ENCODE measurements at places on chromosomes 5 and 9.

GRCh38 chr9:124467410-124468060, 17.3 kb downstream of the ADGRD2 start:
- no peak for DNase-seq

DNA sequence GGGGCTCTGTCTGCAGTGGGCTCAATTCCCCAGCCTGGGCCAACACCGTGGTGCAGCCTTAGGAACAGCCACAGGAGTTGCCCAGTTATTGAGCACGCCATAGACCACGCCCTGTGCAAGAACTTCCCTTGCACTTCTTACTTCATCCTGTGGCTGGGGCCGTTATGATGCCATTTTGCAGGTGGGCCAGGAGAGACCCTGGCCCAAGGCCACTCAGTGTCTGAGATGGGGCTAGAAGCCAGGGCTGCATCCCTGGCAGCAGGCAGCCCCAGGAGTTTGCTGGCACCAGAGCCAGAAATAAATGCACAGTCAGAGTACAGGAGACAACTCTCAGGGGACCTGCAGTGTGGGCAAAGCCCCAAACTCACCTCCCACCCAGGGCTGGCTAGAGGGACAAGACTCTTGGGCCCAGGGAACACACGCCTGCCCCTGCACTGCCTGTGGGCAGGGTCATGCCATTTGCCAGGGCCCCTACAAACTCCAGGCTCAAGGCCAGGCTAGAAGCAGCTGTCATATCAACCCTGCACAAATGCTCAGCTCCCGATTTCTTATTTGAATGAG, 6.7 kb downstream of the CORO2A start:
- DNase-seq = no peak

GRCh38 chr5:166938071-166938470, 1353.4 kb upstream of the WWC1 start:
- DNase-seq = no peak

- DNase-seq = no peak
These were observed 4.1 kb downstream of the PRDM6 start for GRCh38 chr5:123093111-123093600.

DNA sequence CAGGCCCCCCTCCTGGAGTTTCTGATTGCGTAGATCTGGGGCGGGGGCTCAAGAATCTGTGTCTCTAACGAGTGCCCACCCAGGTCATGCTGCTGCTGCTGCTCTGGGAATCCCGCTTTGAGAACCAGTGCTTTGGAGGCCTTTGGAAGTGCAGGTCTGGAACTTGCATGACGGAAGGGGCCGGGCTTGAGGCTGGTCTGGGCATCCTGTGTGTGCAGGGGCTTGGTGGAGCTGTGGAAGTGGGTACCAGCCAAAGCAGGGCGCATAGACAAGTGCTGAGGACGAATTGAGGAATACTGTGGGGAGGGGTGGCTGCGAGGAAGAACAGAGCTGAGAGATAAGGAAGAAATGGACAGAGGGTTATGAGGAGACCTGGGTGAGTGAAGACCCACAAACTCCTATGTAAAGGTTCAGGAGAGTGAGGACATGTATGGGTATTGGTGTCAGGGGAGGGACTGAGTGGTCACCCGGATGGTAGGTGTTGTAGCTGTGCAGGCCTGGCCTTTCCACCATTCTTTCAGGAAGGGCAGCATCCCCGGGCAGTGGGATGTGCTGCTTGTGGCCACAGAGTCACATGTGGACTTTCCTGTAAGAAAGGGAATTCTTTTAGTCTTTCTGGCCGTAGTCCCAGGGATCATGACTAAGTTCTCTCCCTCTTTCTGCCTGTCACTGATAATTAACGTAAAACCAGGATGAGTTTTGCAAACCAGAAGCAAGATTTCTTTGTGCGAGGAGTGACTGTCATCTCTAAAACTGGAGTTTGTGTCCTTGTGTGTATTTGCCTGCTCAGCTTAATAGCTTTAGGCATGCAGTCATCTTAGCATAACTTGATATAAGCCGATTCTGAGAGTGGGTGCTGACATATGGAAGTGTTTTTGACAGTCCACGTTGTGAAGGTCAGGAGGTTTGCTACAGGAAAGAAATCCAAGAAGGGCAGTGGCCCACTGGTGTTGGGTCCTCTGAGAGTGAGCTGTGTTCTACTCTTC, 43.3 kb upstream of the TJP2 start:
- no peak for DNase-seq

DNA sequence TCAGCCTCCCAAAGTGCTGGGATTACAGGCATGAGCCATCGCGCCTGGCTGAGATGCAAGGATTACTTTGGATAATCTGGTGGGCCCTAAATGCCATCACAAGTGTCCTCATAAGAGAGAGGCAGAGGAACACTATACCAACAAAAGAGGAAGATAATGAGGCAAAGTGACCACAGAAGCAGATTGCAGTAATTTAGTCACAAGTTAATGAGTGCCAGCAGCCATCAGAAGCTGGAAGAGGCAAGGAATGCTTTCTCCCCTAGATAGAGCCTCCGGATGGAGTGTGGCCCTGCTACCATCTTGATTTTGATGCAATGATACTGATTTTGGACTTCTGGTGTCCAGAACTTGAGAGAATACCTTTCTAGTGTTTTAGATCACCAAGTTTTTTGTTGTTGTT, 122.3 kb downstream of the SPATA31D1 start:
- no peak for DNase-seq

DNA sequence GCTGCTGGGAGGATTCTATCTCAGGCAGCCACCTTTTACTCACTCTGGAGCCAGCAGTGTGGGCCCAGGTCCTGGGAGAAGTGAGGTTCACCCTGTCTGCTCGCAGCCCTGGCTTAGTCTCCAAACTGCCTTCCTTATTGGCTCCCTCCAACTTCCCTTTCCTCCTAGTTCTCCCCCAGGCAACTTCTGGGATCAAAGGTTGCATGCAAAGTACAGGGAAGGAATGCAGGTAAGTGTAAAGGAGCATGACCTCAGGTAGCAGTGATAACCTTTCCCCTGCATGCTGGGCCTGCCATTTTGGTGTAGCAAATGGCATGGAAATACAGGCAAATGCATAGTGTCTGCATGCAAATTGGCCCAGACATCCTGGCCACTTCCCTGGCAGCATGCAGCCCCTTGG, 53.8 kb upstream of the ARAP3 start:
- DNase-seq = no peak

DNA sequence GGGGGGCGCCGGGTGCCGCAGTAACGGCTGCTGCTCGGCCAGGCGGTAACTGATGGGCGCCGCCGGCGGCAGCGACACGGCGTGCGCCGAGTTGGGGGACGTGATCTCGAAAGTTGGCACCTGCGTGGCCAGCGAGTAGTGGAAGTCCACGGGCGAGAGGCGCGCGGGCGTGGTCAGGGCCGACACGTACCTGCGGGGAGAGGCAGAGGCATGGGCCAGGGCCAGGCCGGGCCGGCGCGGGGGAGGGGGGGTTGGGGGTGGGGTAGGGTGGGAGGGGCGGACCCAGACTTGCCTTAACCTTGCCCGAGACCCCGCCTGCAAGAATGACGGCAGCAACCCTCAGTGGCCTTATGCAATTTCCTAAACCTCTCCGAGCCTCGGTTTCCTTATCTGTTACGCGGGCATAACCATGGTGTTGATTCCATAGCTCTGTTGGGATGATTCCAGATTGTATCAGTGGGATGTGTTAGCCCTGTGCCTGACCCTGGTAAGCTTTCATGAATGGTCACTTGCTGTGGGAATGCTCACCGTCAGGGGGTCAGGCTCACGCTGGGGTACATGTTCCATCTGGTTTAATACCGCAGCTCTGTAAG, 53.0 kb downstream of the PSD2 start:
- no peak for DNase-seq

GRCh38 chr5:149847611-149848010, 97.0 kb downstream of the PDE6A start:
- DNase-seq = no peak

GRCh38 chr9:2345013-2345412, 276.6 kb upstream of the VLDLR start:
- no peak for DNase-seq

GRCh38 chr9:69276775-69277174, 48.2 kb upstream of the ENTREP1 start:
- no peak for DNase-seq

DNA sequence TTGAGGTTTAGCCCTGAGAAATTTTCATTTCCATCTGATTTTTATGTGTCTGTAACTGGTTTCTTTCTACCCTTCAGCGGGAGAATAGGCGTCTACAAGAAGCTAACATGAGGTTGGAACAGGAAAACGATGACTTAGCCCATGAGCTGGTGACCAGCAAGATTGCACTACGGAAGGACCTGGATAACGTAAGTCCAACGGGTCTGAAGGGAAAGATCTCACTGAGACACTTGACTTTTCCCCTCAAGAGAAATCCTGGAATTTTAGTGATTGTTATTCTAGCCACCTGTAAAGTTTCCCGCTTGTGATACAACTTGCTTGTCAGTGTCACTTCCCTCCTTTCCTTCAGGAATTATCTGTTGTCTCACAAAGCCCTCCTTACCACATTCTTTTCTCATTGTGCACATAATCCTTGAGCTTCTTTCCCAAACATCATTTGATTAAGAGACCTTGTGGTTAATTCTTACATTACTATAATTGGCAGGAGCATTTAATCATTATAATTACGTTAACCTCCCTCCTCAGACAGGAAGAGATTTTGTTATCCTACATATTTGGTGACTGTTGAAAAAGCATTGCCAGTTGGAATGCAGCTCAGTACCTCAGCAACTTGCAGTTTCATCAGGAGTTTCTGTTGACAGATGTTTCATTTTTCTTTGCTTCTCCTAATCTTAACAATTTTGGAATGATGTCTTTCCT, 56.9 kb downstream of the GPR21 start:
- DNase-seq = no peak

DNA sequence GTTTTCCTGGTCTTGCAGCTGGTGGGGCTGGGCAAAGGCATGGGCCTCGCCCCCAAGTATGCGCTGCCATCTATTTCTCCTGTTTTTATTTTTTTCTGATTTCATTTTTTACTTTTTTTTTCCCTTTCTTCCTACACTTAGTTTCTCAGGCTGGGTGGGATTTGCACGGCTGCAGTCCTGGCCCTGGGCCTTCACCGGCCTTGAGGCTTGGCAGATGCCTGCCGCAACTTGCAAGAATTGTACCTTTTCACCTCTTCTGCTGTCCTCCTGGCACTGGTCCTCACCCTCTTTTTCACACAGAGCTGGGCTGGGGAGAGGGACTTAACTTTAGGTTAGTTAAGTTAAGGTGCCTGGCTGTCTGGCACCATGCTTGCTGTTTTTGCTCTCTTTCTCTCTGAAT, 10.3 kb upstream of the IRGM start:
- DNase-seq = no peak

GRCh38 chr5:1169211-1170115, 31.9 kb upstream of the SLC6A19 start:
- no peak for DNase-seq

DNA sequence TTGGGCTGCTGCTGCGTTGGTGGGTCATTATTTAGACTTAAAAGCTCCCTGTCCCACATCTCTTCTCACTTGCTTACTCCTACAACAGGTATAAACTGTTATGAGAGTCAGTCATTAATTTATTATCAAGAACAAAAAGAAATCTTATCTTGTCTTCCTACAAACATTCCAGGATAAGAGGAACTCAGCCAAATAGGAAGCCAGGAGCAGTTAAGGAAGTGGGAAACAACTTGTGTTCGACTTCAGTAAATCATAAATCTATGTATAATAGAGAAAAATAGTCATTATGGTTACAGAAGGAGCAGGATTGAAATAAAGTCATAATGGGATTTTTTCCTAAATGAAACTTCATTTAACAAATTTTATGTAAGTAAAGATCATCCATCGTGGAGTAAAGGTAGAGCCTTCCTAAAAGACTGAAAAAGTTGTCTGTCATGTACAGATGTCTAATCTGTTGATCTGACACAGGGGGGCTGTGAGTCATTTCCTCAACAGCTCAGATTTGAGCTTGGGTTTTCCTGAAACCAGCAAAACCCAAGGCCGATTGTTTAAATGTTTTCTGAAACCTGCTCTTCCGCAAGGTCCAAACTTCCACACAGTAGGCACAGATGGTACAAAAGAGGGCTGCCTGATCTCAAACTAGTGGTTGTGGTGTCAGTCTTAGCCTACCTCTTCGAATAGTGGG, 25.3 kb upstream of the LRRTM2 start:
- no peak for DNase-seq

DNA sequence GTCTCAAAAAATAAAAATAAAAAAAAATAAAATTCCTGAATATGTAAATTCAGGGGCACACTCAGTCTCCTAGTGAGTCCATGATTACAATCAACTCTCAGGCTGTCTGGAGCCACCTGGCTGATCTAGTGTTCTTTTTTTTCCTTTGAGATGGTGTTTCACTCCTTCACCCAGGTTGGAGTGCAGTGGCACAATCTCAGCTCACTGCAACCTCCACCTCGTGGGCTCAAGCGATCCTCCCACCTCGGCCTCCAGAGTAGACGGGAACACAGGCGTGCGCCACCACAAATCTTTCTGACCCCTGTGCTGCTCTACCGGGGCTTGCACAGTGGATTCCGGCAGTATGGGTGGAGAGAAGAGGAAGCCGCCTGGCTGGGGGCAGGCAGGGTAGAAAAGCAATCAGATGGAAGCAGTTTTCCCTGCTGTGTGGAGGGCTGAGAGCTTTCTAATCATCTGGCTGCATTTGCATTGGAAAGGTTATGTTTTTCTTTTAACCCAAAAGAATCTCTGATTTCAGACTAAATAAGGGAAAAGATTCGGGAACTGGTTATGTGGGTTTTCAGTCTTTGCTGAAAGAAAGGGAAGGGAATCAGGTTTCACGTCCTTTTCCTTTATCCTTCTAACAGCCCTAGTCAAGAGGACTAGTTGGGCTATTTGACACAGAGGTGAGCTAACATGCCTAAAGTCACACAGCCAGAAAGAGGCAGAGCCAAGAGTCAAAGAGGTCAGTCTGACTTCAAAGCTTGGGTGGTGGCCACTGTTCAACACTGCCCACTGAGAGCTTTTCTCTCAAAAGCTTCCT, 26.3 kb upstream of the CORO2A start:
- no peak for DNase-seq

- DNase-seq = no peak
These were observed 373.4 kb upstream of the IRX4 start for GRCh38 chr5:2255915-2256690.

DNA sequence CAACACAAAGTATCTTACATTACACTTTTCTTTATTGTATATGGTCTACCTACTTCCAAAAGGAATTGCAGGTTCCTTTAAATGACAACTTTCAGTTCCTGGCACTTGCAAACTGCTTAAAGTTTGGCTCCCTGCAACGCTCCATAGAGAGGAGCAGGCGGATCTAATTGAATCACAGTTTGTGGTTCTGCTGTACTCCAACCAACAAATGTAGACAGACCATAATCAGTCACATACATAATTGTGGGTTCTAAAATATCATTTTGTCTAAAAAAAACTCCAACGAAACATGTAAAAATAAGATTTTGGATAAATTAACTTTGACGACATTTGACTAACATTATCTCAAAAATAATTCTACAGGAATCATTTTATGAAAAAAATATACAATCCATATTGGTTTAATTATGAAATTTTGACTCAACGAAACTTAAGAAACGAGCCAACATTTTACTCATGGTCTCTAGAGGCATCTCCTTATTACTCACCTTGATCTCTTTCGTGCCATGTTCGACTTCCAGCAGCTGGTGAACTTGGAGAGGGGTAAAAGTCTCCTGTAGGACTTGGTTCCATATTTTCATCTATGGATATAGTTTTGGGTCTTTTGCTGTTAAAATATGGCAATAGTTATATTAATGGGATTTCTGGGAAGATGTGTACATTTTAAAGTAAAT, 167.6 kb downstream of the NFIB start:
- DNase-seq = no peak
